NCI-H2171 (cell line): ENCODE measurements at places on chromosomes 1 and 21.

DNA sequence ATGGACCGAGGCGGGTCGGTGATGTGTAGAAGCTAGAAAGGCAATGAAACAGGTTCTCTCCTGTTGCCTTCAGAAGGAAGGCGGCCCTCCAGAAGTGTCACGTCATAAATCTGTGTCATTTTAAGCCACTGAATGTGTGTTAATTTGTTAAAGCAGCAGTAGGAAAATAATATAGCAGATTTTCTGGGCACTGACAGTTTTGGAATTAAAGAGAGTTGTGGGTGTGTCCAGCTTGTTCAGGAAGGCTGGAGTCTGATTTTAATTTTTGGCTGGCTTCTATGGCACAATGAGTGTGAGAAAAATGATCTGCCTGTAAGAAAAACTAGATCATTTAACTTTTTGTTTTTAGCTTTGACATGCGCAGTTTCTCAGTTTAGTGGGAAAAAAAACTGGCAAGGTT is 177.3 kb downstream of the EDEM3 start:
- DNase-seq = no peak

GRCh38 chr1:232507571-232507970 is 122.4 kb downstream of the SIPA1L2 start:
- no peak for DNase-seq

DNA sequence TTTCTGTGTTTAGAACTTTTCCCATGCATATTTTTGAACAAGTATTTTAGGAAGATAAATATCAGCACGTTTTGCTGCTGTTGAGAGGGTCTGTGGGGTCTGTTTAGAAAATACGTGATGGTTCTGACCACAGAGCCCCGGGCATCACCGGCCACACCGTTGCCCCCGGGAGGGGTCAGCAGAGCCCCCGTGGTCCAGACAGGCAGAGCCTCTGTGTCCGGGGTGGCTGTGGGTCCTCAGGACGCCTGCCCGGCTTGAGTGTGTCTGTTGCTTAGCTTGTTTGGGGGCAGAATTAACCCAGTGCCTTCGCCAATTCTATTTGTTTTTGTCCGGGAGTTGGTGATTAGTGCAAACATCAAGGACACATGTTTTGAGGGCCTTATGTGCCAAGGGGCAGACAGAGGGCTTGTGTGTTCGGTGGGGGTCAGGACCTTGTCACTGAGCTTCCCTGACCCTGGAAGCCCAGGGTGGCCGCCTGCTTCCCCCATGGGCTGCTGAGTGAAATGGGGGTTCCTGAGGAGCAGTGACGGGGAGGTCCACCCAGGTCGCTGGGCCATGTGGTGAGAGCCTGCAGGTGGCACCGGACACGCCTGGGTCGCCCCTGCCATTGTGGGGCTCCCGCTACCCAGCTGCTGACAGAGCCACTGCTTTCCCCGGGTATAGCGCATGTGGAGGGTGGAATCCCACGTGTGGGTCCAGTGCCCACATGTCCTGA is 122.2 kb downstream of the SIK1 start:
- DNase-seq = no peak

GRCh38 chr1:59994302-59995198 is 68.0 kb upstream of the CYP2J2 start:
- DNase-seq = no peak

- DNase-seq = peak; percentile 11
Observed at GRCh38 chr1:68313735-68314134, 81.4 kb upstream of the WLS start.

DNA sequence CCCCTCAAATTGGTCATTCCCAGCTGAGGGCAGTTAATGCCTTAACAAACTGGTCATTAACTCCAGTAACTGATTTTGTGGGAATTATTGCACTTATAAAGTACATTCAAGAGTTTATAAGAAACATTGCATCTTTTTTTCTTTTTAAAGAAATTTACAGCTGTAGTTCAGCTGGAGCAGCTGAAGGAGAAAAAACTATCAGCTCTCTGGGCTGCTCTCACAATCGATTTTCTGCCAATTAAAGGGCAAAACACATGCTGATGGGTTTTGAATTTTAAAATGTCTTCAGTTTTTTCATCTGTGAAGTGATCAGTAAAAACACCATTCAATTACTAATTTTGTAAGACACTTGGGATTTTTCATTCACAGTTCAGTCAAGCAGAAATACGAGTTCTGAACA is 74.7 kb downstream of the KIFAP3 start:
- no peak for DNase-seq

DNA sequence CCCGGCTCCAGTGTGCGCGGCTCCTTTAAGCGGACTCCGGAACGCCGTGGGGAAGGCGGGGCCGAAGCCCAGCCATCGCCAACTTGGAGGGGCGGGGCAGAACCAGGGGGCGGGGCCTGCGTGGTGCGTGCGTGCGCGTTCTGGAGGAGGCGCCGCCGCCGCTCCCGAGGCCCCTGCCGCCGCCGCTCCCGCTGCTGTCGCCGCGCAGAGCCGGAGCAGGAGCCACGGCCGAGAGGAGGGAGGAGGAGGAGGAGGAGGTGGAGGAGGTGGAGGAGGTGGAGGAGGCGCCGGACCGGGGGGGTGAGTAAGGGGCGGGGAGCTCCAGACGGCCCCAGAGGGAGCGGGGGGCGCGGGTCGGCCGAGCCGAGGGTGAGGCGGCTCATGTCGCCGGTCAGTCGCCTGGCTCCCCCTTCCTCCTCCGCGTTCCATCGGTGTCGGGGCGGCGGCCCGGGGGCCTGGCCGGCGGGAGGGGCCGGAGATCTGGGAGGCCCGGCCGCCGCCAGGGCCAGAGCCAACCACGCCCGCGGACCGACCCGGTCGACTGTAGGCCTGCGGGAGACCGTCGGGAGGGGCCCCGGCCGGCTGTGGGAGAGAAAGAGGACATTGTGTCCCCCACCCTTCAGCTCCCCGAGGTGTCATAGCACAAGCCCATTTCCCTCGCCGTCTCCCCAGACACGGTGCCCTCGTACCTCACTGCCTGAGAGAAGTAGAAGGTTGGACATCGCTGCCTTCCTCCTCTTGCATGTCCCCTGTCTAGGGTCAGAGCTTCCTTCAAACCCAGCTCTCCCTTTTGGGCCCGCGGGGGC is at the start of gene RAP1A:
RAP1A (plus strand) TSS at position 155 of the 806 bp plus-strand sequence. CDS start 71,572 bp downstream, outside the sequence.
- peak; percentile 91 for DNase-seq

GRCh38 chr1:35453031-35453430 is 104.2 kb downstream of the KIAA0319L start:
- DNase-seq = peak; percentile 37

DNA sequence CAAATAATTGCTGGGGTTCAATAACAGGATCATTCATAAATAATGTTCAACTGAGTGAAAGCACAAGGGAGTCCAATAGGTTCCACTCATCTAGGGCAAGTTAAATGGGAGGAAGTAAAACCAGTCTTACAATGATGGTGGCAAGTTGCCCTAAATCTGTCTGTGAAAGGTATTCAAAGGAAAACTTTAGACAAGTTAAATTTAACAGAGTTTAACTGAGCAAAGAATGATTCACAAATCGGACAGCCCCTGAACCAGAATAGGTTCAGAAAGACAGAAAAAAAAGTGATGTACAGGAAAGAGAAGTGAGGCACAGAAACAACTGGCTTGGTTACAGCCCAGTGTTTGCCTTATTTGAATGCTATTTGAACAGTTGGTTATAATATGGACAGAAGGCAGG is 183.5 kb upstream of the ADGRL4 start:
- DNase-seq = no peak

GRCh38 chr1:175863299-175864050 is 120.1 kb upstream of the TNR start:
- no peak for DNase-seq

DNA sequence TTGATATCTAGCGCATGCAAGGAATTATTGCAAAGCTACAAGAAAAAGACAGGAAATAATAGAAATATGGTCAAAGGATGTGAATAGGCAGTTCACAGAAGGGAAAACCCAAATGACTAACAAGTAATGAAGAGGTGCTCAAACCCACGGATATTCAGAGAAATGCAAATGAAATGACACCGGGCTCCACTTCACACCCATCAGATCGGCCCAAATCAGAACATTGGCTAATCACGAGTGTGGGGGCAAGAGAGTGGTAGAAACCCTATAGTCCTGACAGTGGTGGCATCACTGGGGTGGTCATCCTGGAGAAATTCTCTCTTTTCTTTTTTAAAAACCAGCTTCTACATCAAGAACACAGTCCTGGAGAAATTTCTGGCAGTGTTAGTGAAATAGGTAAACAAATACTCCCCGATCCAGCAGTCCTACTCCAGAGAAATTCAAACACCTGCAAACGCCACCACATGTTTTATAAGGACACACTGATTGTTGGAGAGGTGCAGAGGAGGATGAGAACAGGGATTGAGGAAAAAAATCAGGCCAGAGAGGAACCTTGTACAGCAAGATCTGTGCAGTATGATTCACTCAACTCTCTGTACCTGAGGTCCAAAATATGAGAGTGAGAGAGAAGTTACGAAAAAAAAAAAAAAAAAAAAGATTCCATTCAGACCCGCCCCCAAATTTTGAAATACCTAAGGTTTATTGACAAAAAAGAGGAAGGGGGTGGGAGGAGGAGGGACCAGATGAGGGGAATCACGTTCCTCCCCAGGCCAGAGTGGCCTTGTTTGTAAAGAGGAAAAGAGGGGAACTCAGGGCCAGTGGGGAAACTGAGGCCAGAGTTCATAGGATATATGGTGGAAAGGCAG is 9.2 kb upstream of the TNFRSF1B start:
- DNase-seq = no peak

GRCh38 chr1:228465141-228465540 is 22.0 kb upstream of the RNF187 start:
- no peak for DNase-seq

DNA sequence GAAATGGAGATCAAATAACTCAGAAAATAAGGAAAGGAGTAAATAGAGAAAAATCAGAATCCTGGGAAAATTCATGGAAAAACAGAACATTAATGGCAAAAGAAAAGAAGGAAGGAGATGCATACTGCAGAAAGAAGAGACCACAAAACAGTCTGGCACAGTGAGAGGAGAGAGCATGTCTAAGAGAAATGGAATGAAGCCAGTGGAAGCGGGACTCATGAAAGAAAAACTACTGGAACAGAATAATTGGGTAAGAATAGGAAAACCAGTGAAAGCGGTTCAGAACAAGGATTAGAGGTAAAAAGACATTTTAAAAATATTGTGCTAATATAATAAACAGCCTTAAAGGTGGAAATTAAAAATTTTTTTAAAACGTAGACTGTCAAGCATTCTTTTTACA is 93.6 kb upstream of the GREM2 start:
- DNase-seq = no peak

- DNase-seq = no peak
Observed at GRCh38 chr1:94050254-94050653, 70.7 kb downstream of the ABCA4 start.

GRCh38 chr1:90781534-90781933 is 64.4 kb upstream of the BARHL2 start:
- DNase-seq = no peak

DNA sequence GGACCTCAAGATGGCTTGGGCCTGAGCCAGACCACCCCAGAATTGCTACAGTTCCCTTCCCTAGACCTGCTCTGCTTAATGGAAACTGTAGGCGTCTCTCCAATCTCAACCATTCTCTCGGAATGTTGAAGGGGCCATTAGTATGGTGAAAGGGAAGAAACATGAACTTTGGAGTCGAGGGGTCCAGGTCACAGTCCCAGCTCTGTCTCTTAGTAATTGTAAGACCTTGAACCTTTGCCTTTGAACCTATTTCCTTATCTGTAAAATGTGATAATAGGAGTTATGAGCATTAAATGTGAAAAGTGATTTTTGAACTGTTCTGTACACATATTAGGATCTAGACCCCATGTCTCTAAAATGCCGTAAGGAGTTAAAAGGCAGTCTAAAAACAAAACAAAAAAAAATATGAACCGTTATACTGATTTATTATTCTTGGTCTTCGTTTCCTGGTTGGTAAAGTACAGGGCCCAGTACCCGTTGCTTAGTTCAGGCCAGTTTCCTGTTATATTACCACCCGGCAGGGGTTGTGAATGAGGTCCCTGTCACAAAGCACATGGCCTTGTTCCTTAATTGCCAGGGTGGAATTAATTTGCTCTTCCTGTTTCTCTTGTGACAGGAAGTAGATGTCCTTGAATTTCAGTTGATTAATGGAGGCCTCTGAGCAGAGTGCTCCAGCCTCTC is 42.3 kb downstream of the TCEANC2 start:
- DNase-seq = no peak

GRCh38 chr1:24027838-24028468 is 47.8 kb upstream of the SRSF10 start:
- DNase-seq = peak; percentile 5

DNA sequence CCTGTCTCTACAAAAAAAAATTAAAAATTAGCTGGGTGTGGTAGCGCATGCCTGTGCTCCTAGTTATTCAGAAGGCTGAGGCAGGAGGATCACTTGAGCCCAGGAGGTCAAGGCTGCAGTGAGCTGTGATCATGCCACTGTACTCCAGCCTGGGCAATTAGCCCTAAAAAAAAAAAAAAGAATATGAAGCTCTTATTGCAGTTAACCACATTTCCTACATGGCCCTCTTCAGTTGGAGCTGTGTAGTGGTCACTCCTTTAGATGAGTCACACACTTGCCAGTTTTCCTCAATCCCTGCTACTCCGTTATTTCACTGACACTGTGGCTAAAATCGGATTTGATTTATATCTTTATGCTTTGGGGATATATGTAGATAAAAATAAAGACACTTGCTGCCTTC is 11.8 kb downstream of the NFYC start:
- DNase-seq = no peak

GRCh38 chr21:44919913-44920693 is 596 bp downstream of the ITGB2 start:
- DNase-seq = no peak

DNA sequence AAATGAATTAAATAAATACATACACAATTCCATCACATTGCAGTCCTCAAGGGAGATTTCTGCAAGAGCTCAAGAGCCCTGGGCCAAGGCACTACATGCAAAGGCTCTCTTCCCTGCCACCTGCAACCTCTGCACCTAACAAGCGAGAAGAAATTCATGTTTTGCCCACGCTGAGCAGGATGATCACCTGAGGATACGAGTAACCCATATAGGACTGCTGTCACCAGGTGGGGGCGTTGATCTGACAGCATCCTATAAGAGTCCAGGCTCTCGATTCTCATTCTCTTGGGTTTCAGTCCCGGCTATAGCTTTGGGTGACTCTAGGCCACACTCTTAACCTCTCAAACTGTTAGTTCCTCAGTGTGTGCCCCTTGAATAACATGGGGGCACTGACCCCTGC is 18.7 kb upstream of the SPOCD1 start:
- DNase-seq = no peak

DNA sequence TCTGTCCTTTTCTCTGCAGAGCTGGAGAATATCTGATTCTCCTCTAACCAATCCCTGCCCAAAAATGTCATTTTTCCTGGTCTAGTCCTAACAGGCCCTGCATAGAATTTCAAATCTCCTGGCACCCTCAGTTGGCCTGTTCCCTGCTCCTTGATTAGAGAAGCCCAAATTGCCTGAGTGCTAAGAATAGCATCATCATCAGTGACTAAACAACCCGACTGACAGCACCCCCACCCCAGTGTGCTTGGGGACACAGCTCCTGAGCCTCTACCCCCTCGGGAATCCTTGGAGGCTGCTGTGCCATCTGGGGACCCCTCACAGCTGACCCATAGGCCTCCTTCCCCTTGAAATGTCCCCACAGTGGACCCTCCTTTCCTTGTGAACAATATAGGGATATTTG is 94.4 kb downstream of the DDX20 start:
- no peak for DNase-seq

GRCh38 chr1:222794656-222795474 is 20.0 kb upstream of the DISP1 start:
- no peak for DNase-seq

- no peak for DNase-seq
Observed at GRCh38 chr1:155882235-155882634, 22.9 kb downstream of the SYT11 start.

GRCh38 chr1:16054598-16055540 is 11.3 kb downstream of the CLCNKB start:
- no peak for DNase-seq

- no peak for DNase-seq
Observed at GRCh38 chr1:87939444-87939843, 610.8 kb downstream of the LMO4 start.
